ENCODE measurements at places on chromosomes 7 and 10. TPM values are rescaled to one million over a fixed set of nuclear protein-coding genes. Genes with fewer than 3 reads are reported as not detected.

The MRLN gene
- total RNA-seq, result not detected

The ITGB8 gene
- total RNA-seq, result 6.7 TPM

The PHKG1 gene
- not detected for total RNA-seq

The CYP2C18 gene
- total RNA-seq, result not detected

The TMEM196 gene
- not detected for total RNA-seq

The SLC39A12 gene
- not detected for total RNA-seq

The NUTM2D gene
- total RNA-seq, result 0.56 TPM

The C7orf57 gene
- total RNA-seq, result not detected

The GPR85 gene
- total RNA-seq, result 0.24 TPM

The NYAP1 gene
- 10.5 TPM for total RNA-seq

The MICU1 gene
- 37.8 TPM for total RNA-seq

The TRIM74 gene
- total RNA-seq, result not detected

The GBX1 gene
- total RNA-seq, result not detected

The ADARB2 gene
- 0.40 TPM for total RNA-seq

The FOXI2 gene
- not detected for total RNA-seq

The PIK3AP1 gene
- 0.78 TPM for total RNA-seq
